ENCODE measurements at places on chromosomes 4 and X.
A peak's percentile ranks its signal among the peaks of the same experiment; 100 is the strongest.

DNA sequence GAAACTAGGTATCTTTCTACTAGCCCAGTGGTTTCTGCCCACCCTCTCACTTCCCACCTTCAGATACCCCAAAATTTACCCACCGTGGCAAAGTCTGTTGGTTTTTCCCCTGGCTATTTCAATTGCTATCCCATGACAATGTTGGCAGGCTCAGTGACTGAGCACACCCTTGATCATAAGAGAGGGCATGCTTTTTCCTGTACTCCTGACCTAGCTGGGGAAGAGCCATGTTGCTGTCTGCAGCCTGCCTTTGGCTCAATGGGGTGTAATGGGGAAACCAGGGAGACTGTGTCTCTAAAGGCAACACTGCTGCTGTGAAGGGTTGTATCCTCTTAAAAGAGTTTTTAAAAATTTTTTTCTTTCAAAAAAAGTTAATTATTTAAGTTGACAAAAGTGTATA, 90.4 kb upstream of the CITED1 start:
- DNase-seq, result no peak

DNA sequence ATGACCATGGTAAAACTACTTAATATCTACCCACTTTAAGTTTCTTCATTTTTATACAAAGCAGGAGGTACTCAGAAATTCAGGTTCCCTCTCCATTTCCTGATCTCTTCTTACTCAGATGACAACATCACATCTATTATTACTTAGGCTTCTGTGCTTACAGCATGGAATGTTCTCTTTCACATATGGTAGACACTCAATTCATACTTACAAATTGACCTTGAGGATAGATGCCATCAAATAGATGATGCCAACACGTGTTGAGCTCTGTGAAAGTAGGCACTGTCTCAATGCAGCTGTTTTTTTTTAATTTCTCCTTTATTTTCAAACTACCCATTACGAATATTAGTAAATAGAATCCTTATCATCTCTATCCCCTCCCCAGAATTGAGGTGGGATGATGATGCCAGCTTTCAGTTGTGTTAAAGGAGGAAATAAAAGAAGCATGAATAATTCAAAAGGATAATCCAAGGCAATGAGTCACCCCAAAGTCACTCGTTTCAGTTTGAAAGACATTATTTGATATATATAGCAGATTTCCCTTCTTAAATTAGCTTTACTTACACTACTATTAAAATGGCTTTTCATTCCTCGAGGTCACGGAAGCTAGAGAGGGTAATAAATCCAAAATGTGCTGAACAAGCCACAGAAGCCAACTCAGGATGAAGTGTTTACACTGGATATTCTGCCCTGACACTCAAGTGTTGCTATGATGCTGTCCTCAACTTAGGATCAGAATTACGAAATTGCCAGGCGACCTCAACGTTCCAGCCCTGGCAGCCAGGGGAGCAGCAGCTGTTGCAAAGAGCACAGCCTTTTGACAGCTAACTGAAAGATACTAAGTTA, 124.2 kb upstream of the EOLA2 start:
- DNase-seq, result peak; percentile 92

DNA sequence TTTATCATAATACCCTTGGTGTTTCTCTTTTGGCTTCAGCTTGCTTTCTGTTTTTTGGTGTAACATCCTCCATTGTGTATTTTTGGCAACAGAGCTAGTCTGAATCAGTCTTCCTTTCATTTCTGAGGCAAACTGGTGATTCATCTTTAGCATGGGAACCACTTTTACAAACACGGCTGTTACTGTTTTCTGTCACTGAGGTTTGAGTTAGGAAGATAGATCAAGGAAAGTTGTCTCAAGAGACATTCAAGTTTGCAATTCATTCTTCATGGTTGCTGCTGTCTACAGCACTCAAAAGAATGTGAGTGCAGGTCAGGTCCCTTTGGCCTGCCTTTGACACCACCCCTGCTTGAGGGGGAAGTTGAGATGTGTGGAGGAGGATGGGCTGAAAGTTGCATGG, 36.3 kb downstream of the IL21 start:
- peak; percentile 90 for DNase-seq

DNA sequence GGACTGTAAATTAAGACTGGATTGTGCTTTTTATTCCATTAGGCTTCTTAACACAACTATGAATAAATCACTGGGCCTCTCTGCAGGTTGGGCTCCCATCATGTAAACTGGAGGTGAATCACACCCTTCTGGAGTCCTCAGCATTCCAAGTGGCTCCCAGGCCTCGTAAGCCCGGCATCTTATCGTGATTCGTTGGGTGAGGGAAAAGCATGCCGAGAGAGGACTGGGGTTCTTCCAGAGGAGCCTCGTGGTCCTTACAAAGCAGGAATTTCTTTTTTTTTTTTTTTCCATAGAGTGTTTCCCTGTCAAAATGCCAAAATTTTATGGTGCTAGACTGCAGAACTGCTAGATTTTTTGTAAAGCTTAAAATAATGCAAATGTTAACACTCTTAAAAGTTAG, 20.0 kb downstream of the CLDN22 start:
- DNase-seq, result peak; percentile 63

- no peak for DNase-seq
Measured at GRCh38 chrX:126580877-126581276, 28.3 kb upstream of the DCAF12L1 start.

DNA sequence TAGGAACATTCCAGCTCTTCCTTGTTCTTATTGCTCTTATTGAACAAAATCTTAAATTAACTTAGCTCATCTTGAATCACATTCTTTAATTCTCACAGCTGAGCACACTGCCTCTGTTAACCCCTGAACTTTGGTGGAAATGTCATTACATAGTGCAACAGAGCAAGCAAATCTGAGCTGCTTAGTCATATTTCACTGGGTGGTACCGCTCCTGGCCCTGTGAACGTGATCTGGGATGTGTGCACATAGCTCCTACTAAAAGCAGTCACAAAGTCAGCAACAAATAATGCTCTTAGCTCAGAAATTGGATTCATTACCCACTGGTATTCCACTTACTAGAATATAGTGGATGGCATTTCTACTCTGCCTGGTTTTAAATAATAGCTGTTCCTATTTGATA, 27.9 kb downstream of the ARHGEF6 start:
- DNase-seq, result peak; percentile 20

- peak; percentile 39 for DNase-seq
Measured at GRCh38 chr4:113711883-113712662, 49.5 kb downstream of the CAMK2D start.

- peak; percentile 57 for DNase-seq
Measured at GRCh38 chrX:129726307-129727111, 12.3 kb upstream of the XPNPEP2 start.

DNA sequence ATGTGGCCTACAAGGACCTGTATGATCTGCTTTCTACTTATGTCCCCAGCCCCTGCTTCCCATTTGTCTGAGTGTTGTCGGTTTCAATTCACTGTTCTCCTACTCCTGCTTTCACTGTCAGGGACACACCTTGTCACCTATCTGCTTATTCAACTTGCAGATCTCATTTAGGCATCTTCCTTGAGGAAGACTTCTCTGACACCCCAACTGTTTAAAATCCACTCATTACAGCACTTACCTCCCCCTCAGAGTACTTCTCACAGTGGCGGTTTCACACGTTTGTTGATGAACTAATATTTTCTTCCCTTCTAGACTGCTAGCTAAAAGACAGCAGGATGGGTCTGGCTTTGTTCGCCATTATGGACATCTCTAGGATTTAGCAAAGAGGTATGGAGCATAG, 279.9 kb upstream of the TET2 start:
- no peak for DNase-seq

GRCh38 chrX:3806630-3807029, 93.2 kb upstream of the PRKX start:
- no peak for DNase-seq

DNA sequence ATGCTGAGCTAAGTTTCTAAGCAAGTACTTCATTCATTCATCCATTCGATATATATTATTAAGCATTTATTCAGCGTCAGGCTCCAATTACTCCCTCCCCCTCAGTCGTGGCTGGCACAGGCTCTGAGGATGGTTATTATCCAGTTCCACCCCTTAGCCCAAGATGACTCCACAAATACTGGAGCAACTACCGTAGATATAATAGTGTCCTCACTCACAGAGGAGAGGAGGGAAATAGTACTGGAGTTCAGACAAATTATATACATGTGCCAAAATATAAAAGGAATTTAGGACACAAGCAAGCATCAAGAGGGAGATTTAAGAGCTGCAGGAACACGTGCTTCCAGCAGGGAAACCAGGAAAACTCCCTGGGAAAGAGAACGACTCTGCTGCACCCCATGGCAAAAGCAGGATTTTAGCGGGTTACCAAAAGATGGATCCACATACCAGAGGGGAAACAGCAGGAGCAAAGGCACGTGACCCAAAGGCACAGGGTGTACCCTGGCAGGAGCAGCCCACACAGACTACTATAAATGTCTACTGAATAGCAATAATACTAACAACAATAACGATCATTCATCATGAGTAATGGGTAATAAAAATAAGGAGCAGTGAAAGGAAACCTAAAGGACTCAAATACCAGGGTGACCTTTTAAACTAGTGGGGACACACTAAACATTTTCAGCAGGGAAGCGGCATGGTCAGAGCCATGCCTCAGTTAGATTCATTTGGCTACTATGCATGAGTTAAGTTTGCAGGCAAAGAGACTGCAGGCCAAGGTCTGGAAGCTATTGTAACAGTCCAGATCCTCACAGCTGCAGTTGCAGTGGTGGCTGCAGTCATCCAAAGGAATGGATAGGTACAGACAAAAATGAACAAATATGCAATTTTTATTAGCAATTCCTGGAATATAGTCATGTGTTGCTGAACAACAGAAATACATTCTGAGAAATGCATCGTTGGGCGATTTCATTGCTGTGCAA, 153.7 kb downstream of the APBB2 start:
- DNase-seq, result peak; percentile 7

DNA sequence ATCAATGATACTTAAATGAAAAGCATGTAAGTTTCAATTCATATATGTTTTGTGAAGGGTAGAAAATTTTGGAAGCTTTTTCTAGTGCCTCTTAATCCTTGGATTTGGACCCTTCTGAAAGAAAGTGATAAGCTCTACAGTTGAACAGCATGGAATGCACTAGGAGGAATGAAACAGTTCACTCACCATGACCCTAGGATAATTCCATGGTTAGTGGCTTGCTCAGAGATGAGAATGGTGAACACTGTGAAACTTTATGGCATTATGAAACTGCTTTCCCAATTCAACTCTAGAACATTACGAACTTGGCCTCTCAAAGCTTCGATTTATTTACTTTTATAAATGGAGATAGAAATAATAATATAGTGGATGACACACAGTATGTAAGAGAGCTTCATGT, 88.9 kb upstream of the FAT4 start:
- DNase-seq, result no peak

DNA sequence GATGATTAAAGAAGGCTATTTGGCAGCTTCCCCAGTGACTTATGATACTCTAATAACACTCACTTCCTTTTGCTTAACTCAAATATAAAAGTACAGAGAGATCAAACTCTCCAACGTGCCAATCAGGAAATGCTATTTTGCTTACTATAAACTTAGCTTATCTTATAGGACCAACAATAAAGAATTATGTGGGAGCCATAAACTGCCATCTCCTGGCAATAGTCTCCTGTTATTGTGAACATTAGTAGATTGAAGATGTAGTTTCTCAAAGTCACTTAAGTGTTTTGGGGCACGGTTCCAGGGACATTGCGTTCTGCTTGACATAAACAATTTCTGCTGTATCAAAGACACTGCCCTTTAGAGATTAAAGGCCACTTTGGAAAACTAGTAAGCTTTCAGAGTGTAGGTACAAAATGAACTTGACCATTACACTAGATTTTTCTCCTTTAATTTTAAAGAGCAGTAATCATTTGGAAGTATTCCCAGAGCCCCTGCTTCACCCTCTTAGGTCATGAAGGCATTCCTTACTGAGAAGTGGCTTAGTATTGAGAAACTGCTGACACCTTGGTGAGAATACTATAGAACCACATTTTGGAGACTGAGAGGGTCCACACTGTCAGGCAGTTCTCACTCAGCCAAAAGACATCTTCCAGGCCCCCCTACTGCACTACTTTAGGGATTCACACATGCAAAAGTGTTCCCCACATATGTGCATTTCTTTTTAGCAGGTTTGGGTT, 51.9 kb downstream of the MAOA start:
- DNase-seq, result no peak

DNA sequence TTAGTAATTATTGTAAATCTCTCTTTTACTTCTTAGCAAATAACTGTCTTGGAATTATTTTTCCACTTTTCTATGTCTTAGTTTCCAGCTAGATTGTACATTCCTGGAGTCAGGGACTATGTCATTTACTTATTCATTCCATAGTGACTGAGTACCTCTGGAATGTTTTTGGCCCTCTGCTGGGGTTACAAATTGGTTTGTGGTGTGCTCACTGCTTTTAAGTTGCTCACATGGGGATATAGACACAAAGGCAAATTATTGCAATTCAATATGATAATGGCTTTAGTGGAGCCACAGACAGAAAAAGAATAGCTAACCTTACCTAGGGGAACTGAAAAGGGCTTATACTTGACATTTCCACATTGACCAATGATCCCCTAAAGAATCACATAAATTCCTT, 63.7 kb upstream of the PDGFRA start:
- DNase-seq, result peak; percentile 98

DNA sequence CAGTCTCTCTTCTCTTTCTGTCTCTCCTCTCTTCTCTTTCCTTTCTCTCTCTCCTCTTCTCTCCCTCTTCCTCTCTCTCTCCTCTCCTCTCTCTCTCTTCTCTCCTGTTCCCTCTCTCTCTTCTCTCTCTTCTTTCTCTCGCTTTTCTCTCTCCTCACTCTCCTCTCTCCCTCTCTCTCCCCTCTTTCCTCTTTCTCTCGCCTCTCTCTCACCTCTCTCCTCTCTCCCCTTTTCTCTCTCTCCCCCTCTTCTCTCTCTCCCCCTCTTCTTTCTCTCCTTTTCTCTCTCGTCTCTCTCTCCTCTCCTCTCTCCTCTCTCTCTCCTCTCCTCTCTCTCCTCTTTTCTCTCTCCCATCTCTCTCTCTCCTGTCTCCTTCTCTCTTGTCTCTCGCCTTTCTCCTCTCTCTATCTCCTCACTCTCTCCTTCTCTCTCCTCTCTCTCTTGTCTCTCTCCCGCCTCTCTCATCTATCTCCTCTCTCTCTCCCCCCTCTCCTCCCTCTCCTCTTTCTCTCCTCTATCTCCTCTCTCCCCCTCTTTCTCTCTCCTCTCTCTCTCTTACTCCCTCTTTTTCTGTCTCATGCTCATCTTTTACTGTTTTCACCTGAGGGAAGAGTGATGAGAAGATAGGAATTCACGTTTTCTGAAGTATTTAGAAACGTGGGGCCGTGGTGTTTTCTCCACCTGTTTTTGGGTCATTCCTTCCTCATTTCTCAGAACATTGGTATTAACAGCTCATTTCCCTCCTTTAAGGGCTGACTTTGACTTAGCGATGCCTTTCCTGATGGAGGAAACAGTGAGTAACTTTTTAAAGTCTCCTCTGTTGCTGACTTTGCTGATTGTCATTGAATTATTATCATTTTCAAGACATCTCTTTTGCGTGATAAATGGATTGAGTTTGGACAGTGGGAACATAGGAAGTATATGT, 80.6 kb upstream of the CD99 start:
- DNase-seq, result peak; percentile 35

Data from fibroblast of skin of right biceps (primary cell).